ENCODE measurements at places on chromosomes 1 and 21. TPM values are rescaled to one million over a fixed set of nuclear protein-coding genes. Genes with fewer than 3 reads are reported as not detected.

The PTAFR gene
- 4.9 TPM for total RNA-seq

DNA sequence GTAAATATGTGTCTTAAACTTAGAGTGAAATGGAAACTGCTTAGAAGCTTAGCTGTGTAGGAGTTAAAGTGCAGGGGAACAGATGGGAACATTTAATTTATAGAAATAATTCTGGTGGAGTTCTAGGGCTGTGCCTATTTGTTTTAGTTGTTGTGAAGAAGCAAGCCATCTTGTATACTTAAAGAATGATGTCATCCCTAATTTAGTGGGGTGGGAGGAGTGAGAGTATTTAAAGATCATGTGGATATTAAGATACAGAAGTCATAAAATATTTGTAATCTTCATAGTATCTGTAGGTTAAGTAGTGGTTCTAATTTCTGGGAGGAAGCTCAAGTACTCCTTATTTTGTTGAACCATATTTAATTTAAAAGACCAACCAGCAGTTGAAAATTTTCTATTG lies 41.5 kb downstream of the BACH1 start:
- H3K4me1 ChIP-seq: no peaks in the 10 kb centered on the region
- peaks cover 6% of the 10 kb centered on the region for H3K36me3 ChIP-seq

The SMYD2 gene
- 39.9 TPM for total RNA-seq

The ADAMTSL4 gene
- 0.80 TPM for total RNA-seq

The DTL gene
- 23.4 TPM for total RNA-seq

DNA sequence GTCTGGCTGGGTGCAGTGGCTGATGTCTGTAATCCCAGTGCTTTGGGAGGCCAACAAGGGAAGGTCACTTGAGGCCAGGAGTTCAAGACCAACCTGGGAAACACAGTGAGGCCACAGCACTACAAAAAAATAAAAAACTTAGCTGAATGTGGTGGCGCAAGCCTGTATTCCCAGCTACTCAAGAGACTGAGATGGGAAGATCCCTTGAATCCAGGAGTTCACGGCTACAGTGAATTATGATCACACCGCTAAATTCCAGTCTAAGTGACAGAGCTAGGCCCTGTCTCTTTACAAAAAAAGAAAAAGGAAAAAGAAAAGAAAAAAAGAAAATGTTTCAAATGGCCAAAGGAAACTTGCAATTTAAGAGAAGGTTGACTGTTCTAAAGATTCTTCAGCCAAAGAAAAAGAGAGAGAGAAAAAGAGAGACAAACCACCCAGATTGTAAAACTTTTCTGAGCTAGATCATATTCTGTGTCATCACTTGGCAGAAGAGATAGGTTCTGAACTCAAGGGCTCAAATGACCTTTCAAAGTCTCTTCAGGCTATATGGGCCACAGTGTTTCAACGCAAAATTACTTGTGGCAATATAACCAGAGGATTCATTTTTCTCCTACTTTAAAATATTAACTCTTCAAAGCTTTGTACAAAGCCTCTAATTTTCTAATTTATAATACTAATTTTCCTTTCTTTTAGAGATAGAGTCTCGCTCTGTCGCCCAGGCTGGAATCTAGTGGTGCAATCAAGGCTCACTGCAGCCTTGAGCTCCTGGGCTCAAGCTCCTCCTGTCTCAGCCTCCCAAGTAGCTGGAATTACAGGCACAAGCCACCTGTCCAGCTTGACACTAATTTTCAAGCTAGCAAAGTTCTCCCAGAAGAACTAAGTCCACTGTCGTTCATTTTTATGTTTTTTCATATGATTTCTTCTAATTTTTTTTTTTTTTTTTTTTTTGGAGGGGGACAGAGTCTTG lies 20.5 kb downstream of the ARID4B start:
- no peak overlapping the region for H3K27ac ChIP-seq
- H3K4me1 ChIP-seq: peaks cover 16% of the 10 kb centered on the region
- peaks cover 16% of the 10 kb centered on the region for H3K36me3 ChIP-seq
- no peak for DNase-seq
- H3K27me3 ChIP-seq: no peaks in the 10 kb centered on the region

- H3K27ac ChIP-seq: no peak overlapping the region
- H3K4me3 ChIP-seq: no peak overlapping the region
- DNase-seq: no peak
- no peaks in the 10 kb centered on the region for H3K4me1 ChIP-seq
Observed at GRCh38 chr1:235997931-235998330, 67.0 kb downstream of the NID1 start.

DNA sequence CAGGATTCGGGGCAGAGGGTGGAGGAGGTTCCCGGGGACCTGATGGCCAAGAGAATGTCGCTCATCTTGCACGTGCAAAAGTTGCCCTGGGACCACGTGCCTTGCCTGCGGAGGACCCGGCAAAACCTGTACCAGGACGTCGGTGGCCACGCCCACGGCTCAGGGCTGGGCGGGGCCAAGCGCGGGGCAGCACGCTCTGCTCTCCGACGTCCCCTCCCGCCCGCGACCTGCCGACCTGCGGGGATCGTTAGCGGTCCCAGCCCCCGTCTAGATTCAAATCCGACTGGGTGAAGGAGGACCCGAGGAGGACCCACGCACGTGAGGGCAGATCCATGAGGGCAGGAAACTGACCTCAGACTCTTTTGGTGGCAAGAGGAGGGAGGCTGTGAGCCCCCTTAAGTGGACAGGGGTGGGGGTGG lies at the start of gene C1orf167:
Gene C1orf167 (plus strand): TSS at position 206 of the 419 bp plus-strand sequence. CDS start 2,208 bp downstream, outside the sequence.
- peaks cover 2% of the 10 kb centered on the region for H3K4me1 ChIP-seq
- H3K36me3 ChIP-seq: no peaks in the 10 kb centered on the region
- no peak for DNase-seq
- no peak within 1 kb of the TSS for H3K27ac ChIP-seq
- H3K27me3 ChIP-seq: peaks cover 30% of the 10 kb centered on the region

GRCh38 chr1:100767176-100767890 lies 47.8 kb downstream of the VCAM1 start:
- DNase-seq: no peak
- H3K4me1 ChIP-seq: no peaks in the 10 kb centered on the region
- no peak overlapping the region for H3K27ac ChIP-seq
- no peak overlapping the region for H3K4me3 ChIP-seq
- H3K36me3 ChIP-seq: no peaks in the 10 kb centered on the region

DNA sequence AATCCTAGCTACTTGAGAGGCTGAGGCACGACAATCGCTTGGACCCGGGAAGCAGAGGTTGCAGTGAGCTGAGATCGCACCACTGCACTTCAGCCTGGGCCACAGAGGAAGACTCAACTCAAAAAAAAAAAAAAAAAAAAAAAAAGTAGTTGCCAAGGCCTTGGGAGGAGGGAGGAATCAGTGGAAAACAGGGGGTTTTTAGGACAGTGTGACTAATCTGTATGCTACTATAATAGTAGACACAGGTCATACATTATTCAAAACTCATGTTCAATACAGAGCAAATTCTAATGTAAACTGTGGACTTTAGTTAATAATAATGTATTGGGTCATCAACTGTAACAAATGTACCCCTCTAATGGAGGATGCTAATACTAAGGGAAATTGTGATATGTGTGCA lies 51.7 kb upstream of the CTPS1 start:
- H3K4me1 ChIP-seq: no peaks in the 10 kb centered on the region
- DNase-seq: no peak
- H3K4me3 ChIP-seq: no peak overlapping the region
- no peak overlapping the region for H3K27ac ChIP-seq
- peaks cover 5% of the 10 kb centered on the region for H3K27me3 ChIP-seq

GRCh38 chr1:13763222-13763621 lies 63.2 kb downstream of the PRDM2 start:
- no peak overlapping the region for H3K27ac ChIP-seq
- H3K4me1 ChIP-seq: peaks cover 4% of the 10 kb centered on the region
- no peak overlapping the region for H3K4me3 ChIP-seq
- DNase-seq: no peak
- no peaks in the 10 kb centered on the region for H3K27me3 ChIP-seq

DNA sequence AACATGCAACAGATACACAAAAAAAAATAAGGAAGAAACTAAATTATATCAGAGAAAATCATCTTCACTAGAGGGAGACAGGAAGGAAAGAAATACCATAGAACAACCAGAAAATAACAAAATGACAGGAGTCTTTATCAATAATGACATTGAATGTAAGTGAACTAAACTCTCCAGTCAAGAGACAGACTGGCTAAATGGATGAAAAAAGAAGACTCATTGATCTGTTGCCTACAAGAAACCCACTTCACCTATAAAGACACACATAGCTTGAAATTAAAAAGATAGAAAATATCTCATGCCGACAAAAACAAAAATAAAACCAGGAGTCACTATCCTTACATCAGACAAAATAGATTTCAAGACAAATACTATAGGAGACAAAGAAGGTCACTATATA lies 593.1 kb upstream of the USP24 start:
- no peaks in the 10 kb centered on the region for H3K27me3 ChIP-seq
- no peaks in the 10 kb centered on the region for H3K36me3 ChIP-seq
- no peak overlapping the region for H3K4me3 ChIP-seq
- H3K4me1 ChIP-seq: no peaks in the 10 kb centered on the region
- DNase-seq: no peak
- H3K27ac ChIP-seq: no peak overlapping the region

The OR10J1 gene
- total RNA-seq: not detected

- no peak overlapping the region for H3K4me3 ChIP-seq
- no peak overlapping the region for H3K27ac ChIP-seq
- no peaks in the 10 kb centered on the region for H3K4me1 ChIP-seq
Observed at GRCh38 chr1:3999941-4000735, 100.1 kb upstream of the C1orf174 start.

Data from thymus (tissue), 14 donors.